Activated CD4-positive, alpha-beta T cell treated with anti-CD3 and anti-CD28 coated beads, Interleukin-2, amount 10 ng/mL, durations not matched to agents 7 days and 5 days (primary cell): ENCODE measurements at places on chromosomes 6 and 20.

DNA sequence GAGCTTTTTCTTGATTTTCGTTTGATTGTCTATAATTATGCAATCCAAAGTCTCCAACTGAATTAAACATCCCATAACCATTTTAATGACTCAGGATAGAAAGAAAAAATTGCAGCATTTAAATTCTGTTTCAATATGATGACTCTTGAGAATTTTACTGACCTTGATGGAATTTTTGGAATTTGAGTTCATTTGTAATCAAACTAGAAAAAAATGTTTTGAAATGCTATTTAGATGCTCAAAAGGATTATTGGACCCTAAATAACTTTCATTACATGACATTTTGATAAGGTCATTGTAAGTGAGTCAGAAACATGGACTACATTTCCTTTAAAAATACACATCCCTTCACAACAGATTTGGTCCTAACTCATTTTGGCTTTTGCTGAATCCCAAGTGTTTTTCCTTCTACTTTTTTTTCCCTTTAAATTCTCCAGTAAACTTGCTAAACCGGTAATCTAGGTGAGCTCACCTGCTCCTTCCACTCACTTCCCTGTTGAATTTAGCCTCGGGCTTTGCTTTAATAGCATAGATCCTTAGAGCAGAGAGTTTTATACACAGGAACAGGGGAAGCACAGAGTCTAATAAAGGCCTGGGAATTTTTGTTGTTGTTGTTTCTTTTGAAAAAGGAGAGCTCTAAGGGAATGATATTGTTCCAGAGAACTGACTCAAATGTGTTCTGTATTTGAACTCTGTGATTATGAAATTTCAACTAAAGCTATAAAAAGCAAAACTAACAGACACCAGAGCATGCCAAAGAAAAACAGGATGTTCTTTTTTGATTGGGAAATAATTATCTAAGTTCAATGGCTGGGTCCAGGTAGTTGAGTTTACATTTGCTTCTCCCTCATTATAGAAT is 1088.2 kb upstream of the CITED2 start:
- H3K27me3 ChIP-seq = peaks cover 2% of the 10 kb centered on the region
- no peaks in the 10 kb centered on the region for H3K36me3 ChIP-seq

DNA sequence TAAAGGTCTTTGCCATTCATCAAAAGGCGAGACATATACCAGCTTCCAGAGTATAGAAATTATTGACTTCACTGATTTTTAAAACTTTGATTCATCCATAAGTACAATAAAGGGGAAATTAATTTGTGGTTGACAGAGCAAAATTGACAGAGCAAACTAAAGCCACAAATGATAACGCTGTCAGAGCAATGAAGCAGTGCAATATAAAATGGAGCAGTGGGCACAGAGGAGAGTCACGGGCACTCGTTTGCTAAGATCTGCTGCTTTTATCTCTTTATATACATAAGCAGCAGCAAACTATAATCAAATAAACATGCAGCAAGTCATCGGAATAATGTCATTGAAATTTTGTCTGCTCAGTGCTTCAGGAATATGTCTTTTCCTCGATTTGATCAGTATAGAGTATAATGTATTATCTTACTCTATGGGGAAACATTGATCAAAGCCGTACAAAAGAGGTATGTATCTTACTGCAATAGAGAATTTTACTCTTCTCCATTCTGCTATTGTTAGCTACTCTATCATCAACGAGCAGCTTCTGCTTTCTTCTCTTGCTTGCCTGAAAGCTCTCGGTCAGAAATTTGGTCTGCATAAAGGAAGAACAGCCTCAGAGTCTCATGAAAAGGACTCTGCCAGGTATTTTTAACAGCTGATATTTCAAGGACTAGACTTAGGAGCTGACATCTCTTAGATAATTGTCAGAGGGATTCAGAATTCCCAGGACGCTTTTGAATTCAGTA is 546.0 kb upstream of the ARID1B start:
- no peaks in the 10 kb centered on the region for H3K4me1 ChIP-seq
- DNase-seq = no peak
- H3K36me3 ChIP-seq = no peaks in the 10 kb centered on the region
- H3K27ac ChIP-seq = no peak overlapping the region
- no peak overlapping the region for H3K4me3 ChIP-seq

- H3K27ac ChIP-seq = no peak overlapping the region
- DNase-seq = no peak
- H3K36me3 ChIP-seq = no peaks in the 10 kb centered on the region
- no peaks in the 10 kb centered on the region for H3K27me3 ChIP-seq
- no peaks in the 10 kb centered on the region for H3K4me1 ChIP-seq
These were observed 122.6 kb downstream of the BTBD3 start for GRCh38 chr20:12040261-12040660.

DNA sequence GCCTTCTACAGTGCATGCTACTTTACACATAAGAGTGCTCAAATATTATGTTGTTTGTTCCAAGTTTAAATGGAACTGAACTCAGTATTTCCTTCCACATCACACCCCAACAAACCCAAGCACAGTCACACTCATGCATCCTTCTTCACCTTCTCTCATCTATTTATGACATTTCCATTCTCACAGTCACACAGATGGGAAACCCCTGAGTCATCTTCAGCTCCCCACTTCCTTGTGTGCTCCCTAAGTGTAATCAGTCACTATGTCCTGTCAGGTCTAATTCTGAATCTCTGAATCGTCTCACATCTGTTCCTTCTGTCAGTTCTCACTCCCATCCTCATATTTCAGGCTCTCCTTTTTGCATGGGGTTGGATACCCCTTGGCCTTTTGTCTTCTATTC is 96.0 kb downstream of the RIMS1 start:
- no peaks in the 10 kb centered on the region for H3K27me3 ChIP-seq
- no peaks in the 10 kb centered on the region for H3K36me3 ChIP-seq
- no peaks in the 10 kb centered on the region for H3K4me1 ChIP-seq
- no peak for DNase-seq

DNA sequence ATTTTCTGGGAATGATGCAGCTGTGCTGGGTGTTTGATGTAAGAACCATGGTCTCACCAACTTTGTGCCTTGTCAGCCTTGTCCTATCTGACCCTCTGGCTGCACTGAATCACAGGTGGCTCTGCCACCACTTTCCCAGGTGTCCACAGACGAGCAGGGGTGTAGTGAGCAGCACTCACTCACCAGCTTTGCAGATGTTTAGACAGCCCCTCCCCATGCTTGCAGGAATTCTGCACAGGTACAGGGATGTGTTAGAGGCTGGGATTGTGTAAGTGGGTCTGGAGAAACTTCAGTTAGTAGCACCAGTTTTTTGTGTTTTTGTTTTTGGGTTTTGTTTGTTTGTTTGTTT is 88.2 kb upstream of the NAA20 start:
- H3K4me3 ChIP-seq = no peak overlapping the region
- DNase-seq = no peak
- no peaks in the 10 kb centered on the region for H3K36me3 ChIP-seq
- H3K4me1 ChIP-seq = no peaks in the 10 kb centered on the region
- no peak overlapping the region for H3K27ac ChIP-seq

DNA sequence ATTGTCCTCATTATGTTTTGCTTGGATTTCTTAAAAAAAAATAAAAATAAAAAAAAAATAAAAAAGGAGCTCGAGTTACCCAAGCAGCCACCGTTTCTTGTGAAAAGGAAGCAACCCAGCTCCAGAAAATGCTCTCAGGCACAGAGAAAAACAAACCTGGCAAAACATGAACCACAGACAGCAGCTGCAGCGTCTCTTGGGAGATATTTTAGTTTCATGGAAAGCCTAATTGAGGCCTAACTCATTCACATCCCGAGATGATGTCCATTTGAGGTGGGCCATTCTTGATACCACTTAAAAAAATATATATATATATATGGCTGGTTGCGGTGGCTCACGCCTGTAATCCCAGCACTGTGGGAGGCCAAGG is 13.7 kb upstream of the MRAP2 start:
- H3K27me3 ChIP-seq = peaks cover 10% of the 10 kb centered on the region
- no peaks in the 10 kb centered on the region for H3K36me3 ChIP-seq
- no peak for DNase-seq
- H3K27ac ChIP-seq = no peak overlapping the region
- no peaks in the 10 kb centered on the region for H3K4me1 ChIP-seq
- H3K4me3 ChIP-seq = no peak overlapping the region

DNA sequence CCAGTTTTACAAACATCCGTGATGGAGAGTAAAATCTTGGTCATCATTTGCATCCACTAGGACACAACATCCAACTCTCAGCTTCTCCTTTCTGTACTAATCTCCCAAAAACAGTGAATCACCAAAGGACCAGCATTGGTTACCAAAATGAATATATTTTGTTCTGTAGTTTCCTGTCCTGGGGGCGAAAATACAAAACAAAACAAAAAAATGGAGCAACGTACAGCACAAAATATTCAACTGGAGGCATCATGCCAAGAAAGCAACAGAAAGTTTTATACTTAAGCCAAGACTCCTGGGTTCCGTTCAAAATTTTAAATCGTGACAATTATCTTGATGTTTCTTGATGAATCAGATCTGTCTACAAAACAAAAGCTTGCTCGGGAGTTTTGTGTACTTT is 126.6 kb upstream of the CCDC28A start:
- no peak overlapping the region for H3K27ac ChIP-seq
- no peaks in the 10 kb centered on the region for H3K4me1 ChIP-seq
- DNase-seq = no peak
- no peak overlapping the region for H3K4me3 ChIP-seq
- H3K27me3 ChIP-seq = no peaks in the 10 kb centered on the region

DNA sequence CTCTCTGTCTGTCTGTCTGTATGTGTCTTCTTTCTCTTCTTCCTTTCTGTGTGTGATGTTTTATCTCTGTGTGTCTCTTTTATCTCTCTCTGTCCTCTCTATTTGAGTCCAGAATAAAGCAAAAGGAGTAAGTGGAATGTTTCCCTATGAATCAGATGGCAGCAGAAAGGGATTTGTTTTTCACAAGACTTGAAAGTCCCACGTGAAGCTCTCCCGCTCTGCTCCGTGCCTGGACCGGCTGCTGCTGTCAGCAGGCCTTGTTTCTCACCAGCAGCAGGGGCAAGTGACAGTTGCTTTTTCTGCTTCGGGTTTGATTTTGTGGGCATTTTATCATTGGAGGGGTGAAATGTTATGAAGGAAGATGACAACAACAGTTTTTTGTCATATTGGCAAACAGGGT is 212.7 kb downstream of the PACRG start:
- no peak for DNase-seq
- no peaks in the 10 kb centered on the region for H3K36me3 ChIP-seq
- no peaks in the 10 kb centered on the region for H3K27me3 ChIP-seq
- H3K4me3 ChIP-seq = no peak overlapping the region

DNA sequence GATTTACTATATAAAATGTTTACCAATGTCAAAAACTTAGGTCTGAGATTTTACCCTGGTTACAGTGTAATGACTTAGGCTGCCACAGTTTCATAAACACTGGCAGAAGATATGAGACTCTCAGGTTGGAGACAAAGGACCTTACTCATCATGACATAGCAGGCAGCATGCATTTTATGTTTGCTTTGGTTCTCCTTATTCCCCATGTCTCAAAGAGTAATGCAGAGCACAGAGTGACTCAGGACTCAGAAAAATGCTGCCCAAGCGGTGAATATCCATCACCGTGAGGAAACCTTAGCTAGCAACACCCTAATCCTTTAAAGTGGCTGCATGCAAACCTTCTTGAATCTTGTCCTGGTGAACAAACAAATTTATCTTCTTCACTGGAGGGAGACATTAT is 112.1 kb upstream of the EYS start:
- no peak overlapping the region for H3K4me3 ChIP-seq
- no peaks in the 10 kb centered on the region for H3K36me3 ChIP-seq
- no peak overlapping the region for H3K27ac ChIP-seq
- no peaks in the 10 kb centered on the region for H3K27me3 ChIP-seq
- no peaks in the 10 kb centered on the region for H3K4me1 ChIP-seq

GRCh38 chr6:32857156-32857891 is 3.3 kb downstream of the PSMB9 start:
- no peak for DNase-seq
- peaks cover 53% of the 10 kb centered on the region for H3K4me1 ChIP-seq
- H3K27ac ChIP-seq = peak overlapping the region; percentile 70
- peak overlapping the region; percentile 36 for H3K4me3 ChIP-seq

DNA sequence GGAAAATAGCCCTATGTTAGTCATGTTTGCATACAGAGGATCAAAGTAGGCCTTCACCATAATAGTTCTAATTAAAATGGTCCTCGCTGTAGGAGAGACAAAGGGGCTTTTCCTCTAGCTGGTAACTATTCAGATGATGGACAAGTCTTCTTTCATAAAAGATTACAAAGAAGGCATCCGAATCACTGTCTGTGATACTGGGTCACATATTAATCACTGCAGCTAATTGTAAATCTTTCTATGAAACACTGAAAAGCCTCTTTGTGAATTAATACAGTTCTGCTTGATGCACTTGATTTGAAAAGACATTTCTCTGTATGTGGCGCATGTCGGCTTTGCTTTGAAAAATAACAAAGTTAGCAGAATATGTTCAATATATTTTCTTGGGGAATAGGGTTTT is 520.8 kb downstream of the KIF16B start:
- H3K36me3 ChIP-seq = no peaks in the 10 kb centered on the region
- H3K4me3 ChIP-seq = no peak overlapping the region
- no peak for DNase-seq
- H3K4me1 ChIP-seq = no peaks in the 10 kb centered on the region
- H3K27me3 ChIP-seq = no peaks in the 10 kb centered on the region
